ENCODE measurements at places on chromosomes 4 and X.

- no peak for DNase-seq
These were observed 9.1 kb upstream of the METTL14 start for GRCh38 chr4:118676128-118676527.

DNA sequence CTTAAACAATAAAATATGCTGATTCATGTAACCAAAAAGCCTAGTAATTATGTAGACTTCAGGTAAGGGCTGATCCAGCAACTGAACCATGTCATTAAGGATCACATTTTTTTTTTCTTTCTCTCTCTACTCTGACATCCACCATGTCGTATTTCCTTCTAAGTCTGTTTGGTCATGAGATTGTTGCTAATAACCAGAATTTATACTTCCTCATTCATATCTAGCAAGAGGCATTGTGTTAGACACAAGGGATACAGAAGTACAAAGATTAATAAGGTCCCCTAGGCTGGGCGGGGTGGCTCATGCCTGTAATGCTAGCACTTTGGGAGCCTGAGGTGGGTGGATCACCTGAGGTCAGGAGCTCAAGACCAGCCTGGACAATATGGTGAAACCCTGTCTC lies 24.1 kb downstream of the PHEX start:
- no peak for DNase-seq

- DNase-seq: no peak
These were observed 213.4 kb downstream of the TMA16 start for GRCh38 chr4:163707873-163708272.

DNA sequence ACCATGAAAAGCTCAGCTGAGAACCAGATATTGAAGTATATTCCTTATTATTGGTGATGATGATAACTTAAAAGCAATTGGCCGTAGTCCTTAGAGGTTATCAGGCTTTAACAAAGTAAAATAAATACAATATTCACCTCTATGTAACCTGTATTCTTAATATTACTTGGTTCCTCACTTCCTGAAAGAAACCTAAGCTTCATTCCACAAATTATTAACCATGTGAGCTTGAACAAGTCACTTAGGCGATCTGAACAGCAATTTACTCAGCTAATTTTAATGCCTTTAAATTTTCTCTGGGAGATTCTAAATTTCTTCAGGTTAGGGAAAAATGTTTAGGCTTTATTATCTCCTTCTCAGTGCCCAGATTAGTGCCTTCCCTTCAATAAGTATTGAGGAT lies 69.2 kb downstream of the CLDN22 start:
- DNase-seq: no peak
